LHCN-M2 (cell line): ENCODE measurements at places on chromosomes 4 and X. TPM values are rescaled to one million over a fixed set of nuclear protein-coding genes. Genes with fewer than 3 reads are reported as not detected.

VCX gene
- not detected in 2 replicates for total RNA-seq

CXCL10 gene
- not detected in 2 replicates for total RNA-seq

YTHDC1 gene
- total RNA-seq: 35.5 and 44.4 TPM in 2 replicates

XG gene
- 0.06 TPM in 1 of 2 replicates, not detected in the other for total RNA-seq

NXF2 gene
- not detected in 2 replicates for total RNA-seq

DNA sequence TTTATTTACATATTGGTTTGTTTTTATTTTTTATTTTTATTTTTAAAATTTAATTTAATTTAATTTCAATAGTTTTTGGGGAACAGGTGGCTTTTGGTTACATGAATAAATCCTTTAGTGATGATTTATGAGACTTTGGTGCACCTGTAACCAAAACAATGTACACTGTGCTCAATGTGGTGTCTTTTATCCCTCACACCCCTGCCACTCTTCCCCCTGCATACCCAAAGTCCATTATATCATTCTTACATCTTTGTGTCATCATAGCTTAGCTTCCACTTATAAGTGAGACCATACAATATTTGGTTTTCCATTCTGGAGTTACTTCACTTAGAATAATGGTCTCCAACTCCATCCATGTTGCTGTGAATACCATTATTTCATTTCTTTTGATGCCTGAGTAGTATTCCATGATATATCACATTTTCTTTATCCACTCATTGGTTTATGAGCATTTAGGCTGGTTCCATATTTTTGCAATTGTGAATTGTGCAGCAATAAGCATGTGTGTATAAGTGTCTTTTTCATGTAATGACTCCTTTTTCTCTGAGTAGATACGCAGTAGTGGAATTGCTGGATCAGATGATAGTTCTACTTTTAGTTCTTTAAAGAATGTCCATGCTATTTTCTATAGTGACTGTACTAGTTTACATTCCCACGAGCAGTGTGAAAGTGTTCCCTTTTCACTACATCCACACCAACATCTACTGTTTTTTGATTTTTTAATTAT lies 157.1 kb downstream of the CPXCR1 start:
- DNase-seq: no peak

DNA sequence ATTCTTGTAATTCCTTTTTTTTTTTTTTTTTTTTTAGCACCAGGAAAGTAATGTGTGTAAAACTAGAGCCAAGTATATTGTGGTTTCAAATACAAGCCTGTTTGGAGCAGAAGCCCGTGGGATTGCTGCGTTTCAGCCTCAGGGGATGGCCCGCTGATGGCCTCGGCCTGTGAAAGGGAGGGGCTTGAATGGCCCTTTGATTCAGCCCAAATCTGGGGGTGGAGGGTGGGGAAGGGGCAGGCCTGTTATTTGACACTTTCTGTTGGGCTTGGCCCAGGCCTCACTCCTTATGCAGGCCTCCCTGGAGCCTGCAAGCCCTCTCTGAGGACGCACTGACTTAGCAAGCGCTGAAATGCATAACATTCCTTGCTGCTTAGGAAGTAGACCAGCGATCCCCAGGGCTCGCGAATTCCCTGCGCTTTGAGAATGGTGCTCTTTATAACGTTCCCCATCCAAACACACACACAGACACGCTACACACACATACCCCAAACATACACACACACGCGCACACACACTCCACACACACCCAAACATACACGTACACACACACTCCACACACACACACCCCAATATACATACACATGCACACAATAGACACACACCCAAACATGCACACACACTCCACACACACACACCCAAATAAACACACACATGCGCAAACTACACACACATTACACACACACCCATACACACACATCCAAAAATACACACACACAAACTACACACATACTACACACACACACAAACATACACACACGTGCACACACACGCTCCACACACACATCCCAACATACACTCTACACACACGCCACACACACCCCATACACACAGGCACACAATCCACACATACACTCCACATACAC lies 29.6 kb downstream of the TLR10 start:
- DNase-seq: peak; percentile 97

DNA sequence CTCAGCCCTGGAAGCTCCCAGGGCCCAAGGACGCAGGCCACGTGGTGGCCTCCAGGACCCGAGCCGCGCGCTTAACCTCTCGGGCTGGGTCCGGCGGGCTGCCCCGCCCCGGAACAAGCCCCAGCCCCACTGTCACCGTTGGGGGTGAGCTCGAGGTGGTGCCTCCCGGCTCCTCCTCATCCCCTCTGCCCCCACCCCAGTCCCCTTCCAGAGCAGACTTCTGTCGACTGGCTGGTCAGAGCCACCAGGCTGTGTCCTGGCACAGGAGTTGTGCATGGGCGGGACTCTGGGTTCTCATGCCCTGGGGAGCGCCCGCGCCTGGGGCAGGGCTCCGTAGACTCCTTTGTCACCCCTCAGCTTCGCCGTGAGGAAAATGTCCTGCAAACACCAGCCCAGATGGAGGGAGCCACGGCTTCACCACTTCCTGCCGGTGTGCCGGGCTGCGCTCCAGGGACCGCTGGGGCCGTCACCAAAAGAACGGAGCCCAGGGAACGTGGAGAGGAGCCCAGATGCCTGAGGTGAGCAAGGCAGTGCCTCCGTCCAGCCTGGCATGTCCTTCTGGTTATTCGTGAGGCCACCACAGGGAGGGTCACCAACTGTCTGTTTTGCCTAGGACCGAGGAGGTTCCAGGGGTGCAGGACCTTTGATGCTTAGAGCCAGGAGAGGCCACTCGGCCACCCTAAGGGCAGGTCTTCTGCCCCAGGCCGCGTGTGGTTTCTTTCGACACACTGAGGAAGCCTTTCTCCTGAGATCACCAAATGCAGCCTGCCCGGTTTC lies 7.1 kb upstream of the RGS12 start:
- no peak for DNase-seq

GRCh38 chr4:8342651-8343261 lies 73.2 kb downstream of the HTRA3 start:
- no peak for DNase-seq

DNA sequence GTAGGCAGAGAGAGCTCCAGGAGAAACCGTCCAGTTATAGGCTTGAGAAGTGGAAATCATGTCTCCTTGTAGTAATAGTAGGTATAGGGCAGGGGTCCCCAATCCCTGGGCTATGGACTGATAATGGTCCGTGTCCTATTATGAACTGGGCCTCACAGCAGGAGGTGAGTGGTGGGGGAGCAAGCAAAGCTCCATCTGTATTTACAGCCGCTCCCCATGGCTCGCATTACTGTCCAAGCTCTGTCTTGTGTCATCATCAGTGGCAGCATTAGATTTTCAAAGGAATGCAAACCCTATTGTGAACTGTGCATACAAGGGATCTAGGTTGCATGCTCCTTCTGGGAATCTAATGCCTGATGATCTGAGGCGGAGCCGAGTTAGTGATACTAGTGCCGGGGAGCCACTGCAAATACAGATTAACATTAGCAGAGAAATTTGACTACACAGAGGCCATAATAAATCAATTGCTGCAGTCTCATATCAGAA lies 67.6 kb downstream of the MRPL1 start:
- no peak for DNase-seq

DNA sequence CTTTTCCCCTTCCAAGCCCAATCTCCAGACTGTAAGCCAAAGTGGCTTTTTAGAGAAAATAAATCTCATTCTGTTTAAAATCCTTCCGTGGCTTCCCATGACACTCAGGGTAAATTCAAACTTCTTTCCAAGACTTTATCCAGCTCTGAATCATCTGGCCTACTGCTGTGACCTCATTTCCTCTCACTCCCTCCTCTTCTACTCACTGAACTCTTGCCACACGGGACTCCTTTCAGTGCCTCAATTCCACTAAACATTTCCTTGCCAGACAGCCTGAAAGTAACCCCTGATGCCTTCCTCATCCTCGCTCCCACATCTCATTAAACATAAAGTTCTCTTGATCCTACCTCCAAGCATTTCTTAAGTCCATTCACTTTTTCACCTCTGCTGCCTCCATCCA lies 27.8 kb upstream of the RNF128 start:
- DNase-seq: peak; percentile 39

DNA sequence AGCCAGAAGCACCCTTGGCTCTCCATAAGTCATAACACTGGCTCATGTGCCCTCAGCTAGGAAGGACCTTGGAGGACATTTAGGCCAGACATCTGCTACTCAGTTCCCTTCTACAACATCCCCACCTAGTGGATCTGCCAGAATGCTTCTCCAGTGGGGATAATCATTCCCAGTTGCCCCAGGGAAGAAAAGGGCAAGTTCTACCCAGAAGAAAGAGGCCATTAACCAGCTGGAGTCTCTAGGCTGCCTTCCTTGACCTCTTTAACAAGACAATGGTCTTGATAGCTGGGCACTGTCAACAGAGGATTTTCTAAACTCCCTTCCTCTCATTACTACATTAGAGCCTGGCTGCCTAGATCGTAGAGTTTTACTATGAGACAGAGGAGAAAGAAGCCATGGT lies 42.0 kb downstream of the LGI2 start:
- DNase-seq: no peak

- peak; percentile 54 for DNase-seq
Observed at GRCh38 chr4:84750260-84750959, 167.5 kb downstream of the CDS1 start.

DNA sequence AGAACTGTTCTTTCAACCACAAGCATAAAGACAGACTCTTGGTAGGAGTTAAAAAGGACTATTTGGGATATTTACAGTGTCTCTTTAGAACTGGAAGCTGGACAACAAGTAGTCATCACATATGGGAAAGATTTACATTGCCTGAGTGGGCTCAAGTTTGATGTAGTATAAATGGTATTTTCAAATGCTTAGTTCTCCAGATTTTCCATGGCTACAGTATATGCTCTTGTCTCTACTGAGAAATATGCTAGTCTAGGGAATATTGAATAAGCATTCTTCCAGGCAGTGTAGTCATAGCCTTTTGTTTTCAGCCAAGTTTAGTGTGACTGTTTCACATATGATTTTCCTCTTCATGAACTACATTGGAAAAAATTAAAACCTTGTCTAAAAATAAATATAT lies 315.6 kb downstream of the ARHGAP24 start:
- no peak for DNase-seq

DNA sequence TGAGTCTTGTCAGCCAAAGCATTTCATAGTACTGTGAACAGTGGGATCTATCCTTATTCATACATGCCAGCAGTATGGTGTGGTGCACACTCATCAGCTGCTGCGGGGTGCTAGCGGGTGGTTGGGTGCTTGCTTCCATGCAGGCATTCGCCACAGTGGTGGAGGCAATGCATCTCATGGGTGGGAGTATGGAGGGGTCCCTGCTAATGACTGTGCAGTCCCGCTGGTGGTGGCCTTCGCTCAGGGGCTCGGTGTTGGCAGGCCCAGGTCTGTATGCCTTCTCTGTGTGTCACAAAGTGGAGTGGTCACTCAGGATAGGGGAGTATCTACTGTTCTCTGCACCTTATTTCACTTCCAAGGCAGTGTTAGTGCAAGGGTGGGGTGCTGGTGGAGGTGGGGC lies 122.6 kb downstream of the POU3F4 start:
- DNase-seq: no peak

DNA sequence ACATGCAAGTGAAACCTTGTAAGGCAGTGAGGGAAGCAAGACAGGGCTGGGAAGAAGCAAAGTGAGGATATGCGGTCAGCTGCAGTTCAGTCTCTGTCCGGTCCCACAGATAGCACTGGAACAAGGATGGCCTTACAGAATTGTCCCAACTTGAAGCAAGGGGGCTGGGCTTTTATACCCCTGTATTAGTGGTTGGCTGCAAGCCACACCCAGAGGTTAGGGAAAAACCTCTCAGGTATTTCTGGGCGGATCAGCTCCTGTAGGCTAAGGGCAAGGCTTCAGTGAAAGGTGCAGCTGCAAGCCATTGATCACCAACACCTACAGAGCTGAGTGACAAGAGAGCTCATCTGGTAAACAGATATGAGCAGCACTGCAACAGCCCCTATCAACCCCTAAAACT lies 89.0 kb downstream of the KDR start:
- no peak for DNase-seq

DNA sequence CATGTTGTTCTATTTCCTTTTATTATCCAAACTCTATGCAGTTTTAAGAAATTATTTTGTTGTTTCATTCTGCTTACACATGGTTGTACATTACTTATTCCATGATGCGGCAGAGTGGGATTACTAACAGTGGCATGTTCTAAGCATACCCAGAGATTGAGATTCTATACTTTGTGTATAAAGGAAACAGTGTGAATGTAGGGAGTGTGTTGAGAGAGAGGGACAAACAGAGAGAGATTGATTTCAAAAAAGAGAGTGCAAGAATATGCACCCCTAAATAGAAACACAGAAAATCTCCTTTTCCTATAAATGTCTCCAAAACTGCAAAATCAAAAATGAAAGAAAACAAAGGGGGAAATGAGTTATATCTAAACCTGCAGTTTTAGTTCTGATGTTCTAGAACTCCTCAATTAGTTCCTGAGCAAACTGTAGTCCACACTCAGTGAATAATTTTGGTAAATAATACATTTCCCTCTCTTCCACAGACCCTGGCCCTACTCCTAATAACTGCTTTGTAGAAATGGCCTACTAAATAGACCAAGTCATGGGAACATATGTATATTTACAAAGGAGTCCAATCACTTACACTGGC lies 31.0 kb downstream of the SLC9B1 start:
- no peak for DNase-seq

GRCh38 chr4:159743971-159744370 lies 641.1 kb downstream of the RAPGEF2 start:
- DNase-seq: no peak

GRCh38 chr4:176363072-176363471 lies 43.3 kb downstream of the SPCS3 start:
- DNase-seq: no peak

DNA sequence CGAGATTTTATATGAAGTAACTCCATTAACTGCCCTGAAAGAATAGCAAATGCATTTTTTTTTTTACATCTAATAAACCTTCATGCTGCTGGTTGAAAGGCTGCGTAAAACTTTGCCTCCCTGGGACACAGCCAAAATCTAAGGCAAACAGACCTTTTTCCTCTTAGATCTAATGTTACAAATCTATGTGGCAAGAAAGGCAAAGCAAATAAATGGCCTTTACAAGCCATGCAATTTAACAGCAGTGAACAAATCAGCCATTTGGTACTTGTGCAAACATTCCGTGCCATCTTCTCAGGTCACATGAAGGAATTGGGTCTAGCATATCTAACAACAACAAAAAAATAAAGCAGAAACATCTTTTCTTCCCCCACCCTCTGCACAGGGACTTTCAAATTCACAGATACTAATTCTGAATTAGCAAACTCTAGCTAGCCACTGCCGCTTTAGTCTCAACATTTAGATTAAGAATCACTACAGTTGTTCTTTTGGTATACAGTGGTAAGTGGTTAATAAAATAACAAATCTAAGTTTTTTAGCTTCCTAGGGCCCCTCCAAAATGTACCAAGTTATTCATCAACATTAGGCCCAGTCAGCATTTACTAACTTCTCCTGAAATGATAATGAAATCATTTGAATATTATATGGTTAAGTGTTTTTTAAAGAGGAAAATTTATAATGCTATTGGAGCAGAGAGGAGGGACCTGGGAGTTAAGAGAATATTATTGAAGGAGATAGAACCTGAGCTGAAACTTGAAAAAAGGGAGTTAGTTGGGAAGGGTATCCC lies 593.8 kb downstream of the SMARCA1 start:
- no peak for DNase-seq

GRCh38 chrX:10607233-10607632 lies 13.2 kb downstream of the MID1 start:
- no peak for DNase-seq

GRCh38 chrX:13015536-13016236 lies 28.7 kb downstream of the FAM9C start:
- no peak for DNase-seq

GRCh38 chr4:179164267-179164999 lies 1722.2 kb upstream of the AGA start:
- no peak for DNase-seq
